ENCODE measurements at places on chromosomes 13 and 19.

GRCh38 chr19:38742296-38742695 is 2.0 kb downstream of the CAPN12 start:
- DNase-seq: no peak

GRCh38 chr13:99316657-99317256 is 9.6 kb upstream of the GPR183 start:
- DNase-seq: no peak

- DNase-seq: peak; percentile 100
Measured at GRCh38 chr19:7903244-7904073, at the start of gene MAP2K7. MAP2K7 (plus strand) TSS chr19:7903877; CDS start chr19:7903945, 68 bp downstream.

- DNase-seq: no peak
Measured at GRCh38 chr13:110484290-110485048, 77.1 kb downstream of the RAB20 start.

- no peak for DNase-seq
Measured at GRCh38 chr13:85536706-85537105, 262.5 kb downstream of the SLITRK6 start.

GRCh38 chr19:1009041-1009980 is 9.1 kb downstream of the GRIN3B start:
- peak; percentile 30 for DNase-seq

- DNase-seq: peak; percentile 7
Measured at GRCh38 chr13:41428155-41428554, 29.2 kb upstream of the RGCC start.

GRCh38 chr19:35466259-35466658 is 18.2 kb downstream of the FFAR2 start:
- no peak for DNase-seq

GRCh38 chr13:59413126-59413525 is 750.6 kb downstream of the DIAPH3 start:
- DNase-seq: no peak

- no peak for DNase-seq
Measured at GRCh38 chr13:92433386-92433785, 793.2 kb upstream of the GPC6 start.

- peak; percentile 60 for DNase-seq
Measured at GRCh38 chr19:45442778-45443461, 19.2 kb upstream of the ERCC1 start.

GRCh38 chr13:28411831-28412353 is 83.0 kb downstream of the FLT1 start:
- DNase-seq: no peak

DNA sequence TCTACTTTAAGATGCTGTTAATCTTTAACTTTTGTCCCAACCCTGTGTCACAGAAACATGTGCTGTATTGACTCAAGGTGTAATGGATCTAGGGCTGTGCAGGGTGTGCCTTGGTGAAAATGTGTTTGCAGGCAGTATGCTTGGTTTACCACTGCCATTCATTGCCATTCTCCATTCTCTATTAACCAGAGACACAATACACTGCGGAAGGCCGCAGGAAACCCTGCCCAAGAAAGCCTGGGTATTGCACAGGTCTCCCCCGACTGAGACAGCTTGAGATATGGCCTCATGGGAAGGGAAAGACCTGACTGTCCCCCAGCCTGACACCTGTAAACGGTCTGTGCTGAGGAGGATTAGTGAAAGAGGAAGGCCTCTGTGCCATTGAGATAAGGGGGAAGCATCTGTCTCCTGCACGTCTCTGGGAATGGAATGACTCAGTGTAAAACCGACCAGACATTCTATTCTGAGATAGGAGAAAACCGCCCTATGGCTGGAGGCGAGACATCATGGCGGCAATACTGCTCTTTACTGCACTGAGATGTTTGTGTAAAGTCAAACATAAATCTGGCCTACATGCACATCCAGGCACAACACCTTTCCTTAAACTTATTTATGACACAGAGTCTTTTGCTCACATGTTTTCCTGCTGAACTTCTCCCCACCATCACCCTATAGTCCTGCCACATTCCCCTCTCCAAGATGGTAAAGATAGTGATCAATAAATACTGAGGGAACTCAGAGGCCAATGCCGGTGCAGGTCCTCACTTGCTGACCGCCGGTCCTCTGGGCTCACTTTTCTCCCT is 13.1 kb upstream of the ZNF888 start:
- DNase-seq: no peak

DNA sequence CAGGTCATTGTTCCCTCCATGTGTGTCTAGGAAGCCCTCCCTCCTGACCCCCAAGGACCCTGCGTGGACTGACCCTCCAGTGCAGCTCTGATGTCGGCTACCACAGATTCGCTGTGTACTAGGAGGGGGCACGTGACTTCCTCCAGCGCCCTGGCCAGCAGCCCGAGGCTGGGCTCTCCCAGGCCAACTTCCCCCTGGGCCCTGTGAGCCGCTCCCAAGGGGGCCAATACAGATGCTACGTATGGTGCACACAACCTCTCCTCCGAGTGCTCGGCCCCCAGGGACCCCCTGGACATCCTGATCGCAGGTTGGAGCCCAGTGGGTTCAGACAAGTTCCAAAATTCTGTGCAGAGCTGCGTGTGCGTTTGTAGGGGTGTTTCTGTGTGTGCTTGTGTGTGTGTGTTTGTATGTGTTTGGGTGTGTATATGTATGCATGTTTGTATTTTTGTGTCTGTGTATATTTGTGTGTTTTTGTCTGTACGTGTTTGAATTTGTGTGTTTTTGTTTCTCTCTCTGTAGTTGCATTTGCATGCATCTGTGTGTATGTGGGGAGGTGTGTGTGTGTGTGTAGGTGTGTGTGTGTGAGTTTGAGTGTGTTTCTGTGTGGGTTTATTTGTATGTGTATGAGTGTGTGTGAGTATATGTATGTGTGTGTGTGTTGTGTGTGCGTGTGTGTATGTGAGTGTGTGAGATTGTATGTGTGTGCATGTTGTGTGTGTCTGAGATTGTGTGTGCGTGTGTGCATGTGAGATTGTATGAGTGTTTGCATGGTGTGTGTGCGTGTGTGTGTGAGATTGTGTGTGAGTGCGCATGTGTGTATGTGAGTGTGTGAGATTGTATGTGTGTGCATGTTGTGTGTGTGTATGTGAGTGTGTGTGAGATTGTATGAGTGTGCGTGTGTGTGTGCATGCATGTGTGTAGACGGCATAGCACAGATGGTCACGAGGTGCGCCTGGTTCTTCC is 21.4 kb upstream of the LILRA2 start:
- no peak for DNase-seq

All from GM23248 (cell line).